Trophoblast cell (in vitro differentiated cells and primary cell): ENCODE measurements at places on chromosomes 7 and 10.

- DNase-seq: peak; percentile 40
These were observed 15.6 kb upstream of the RFC2 start for GRCh38 chr7:74269757-74270277.

GRCh38 chr7:16880554-16880953 lies 1.2 kb downstream of the AGR3 start:
- DNase-seq: no peak

GRCh38 chr7:11935905-11936304 lies 103.9 kb upstream of the THSD7A start:
- no peak for DNase-seq

- no peak for DNase-seq
These were observed 36.2 kb downstream of the FKBP6 start for GRCh38 chr7:73364006-73364728.

- no peak for DNase-seq
These were observed 655 bp downstream of the LMTK2 start for GRCh38 chr7:98107313-98107721.

DNA sequence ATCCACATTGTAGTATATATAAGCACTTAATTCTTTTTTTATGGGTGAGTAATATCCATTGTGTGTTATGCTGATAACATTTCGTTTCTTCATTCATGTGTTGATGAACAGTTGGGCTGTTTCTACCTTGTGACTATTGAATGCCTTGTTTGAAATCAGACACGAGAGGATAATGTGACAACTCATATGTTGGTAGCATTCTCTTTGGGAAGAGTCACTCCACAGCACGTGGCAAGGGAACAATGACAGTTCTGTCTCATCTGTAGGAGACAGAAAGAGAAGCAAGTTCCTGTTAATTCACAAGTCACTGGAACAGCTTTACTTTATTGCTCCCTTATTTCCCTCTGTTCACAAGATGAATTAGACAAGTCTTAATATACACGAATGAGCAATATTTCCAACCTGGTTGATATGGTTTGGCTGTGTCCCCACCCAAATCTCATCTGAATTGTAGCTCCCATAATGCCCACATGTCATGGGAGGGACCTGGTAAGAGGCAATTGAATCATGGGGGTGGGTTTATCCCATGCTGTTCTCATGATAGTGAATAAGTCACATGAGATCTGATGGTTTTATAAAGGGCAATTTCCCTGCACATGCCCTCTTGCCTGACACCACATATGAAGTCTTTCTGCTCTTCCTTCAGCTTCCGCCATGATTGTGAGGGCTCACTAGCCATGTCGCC lies 125.3 kb downstream of the SEC23IP start:
- DNase-seq: no peak

- DNase-seq: no peak
These were observed 36.6 kb downstream of the PLPP4 start for GRCh38 chr10:120493411-120494312.

DNA sequence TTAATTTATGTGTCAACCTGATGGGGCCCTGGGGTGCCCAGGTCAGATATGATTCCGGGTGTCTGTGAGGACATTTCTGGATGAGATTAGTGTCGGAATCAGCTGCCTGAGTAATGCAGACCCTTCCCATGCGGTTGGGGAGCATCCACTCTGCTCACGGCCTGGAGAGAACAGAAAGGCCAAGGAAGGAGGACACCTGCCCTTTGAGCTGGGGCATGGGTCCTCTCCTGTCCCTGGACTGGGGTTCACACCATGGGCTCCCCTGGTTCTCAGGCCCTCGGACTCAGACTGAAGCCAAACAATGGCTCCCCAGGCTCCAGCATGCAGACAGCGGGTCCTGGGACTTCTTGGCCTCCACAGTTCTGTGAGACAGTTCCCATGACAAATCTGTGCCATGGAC lies 94.3 kb downstream of the BMS1 start:
- no peak for DNase-seq

DNA sequence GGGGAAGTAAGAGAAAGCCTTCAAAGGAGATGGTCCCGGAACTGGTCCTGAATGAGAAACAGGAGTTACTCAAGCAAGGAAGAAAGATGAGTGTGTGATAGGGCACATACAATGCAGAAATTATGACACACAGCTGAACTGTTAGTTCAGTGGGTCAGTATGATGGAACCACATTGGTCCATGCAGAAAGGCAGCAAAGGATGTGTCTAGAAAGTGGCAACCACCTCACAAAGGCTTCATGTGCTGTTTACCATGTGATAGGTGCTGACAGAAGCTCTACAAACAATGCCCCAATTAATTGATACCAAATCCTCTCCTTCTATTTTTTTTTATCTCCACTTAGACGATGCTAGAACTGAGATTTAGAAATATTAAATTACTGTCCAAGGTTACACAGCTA lies 258.3 kb downstream of the RELN start:
- DNase-seq: no peak

DNA sequence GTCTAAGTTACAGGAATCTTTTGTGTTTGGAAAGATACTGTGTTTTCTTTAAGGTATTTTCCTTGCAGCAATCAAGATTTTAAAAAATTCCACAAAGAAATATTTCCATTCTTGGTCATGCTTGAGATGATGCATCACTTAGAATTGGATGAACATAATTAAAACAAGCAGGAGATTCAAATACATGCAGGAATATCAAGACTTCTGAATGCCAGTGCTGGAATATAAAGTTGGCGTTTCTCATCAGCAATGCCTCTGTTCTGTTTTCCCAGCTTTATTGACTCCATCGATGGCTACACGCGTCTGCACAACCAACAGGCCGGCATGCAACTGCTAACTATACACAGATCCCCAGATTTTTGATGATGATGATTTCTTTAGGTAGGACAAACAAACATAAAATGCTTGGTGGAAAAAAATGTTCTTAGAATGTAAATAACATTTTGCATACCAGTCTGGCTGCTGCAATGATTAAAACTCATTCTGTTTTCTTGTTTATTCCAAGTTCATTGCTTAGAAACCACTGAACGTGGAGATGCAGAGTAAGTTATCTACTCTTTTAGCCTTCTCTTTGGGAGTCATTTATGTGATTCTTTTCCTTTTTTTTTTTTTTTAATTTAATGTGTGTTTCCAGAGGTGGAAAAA lies 91.3 kb upstream of the FAM171A1 start:
- DNase-seq: no peak

DNA sequence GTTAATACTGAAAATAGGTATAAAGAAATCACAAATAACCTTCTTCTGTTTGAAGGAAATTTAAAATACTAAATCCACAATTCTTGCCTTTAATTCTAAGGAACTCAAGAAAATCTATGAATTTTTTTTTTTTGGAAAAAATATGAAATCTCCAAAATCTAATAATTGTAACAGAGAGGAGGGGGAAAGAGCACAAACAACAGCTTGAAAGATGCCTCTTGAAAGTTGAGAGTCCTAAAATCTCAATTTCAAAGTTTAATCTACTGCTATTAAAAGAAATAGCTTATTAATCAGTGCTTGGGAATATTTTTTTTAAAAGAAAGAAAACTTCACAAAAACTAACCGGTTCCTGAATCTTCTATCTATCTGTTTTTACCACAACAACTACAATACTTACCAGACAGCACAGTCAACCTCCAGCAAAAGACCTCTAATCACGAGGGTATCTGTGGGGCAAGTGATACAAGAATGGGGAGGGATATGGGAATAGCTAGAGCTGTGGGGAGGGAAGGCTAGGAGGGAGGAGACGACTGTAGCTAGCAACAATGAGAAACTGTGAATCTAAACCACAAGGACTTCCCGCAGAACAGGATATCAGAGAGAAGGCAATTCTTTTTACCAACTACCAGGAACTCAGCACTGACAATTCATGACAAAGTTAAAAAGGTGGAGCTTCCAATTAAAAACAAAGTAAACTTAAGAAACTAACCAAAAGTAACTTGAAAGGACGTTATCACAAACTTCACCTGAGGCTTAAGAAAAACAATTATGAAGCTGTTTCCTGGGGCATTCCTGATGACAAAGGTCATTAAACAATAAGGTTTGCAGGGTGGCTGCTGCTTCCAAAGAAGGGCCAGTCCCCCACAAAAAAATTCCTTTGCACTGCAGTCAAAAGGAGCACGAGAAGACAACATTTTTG lies at the start of gene USP54:
USP54 (minus strand) TSS at position 462 of the 919 bp plus-strand sequence. CDS start 15,684 bp downstream, outside the sequence.
- DNase-seq: peak; percentile 31

DNA sequence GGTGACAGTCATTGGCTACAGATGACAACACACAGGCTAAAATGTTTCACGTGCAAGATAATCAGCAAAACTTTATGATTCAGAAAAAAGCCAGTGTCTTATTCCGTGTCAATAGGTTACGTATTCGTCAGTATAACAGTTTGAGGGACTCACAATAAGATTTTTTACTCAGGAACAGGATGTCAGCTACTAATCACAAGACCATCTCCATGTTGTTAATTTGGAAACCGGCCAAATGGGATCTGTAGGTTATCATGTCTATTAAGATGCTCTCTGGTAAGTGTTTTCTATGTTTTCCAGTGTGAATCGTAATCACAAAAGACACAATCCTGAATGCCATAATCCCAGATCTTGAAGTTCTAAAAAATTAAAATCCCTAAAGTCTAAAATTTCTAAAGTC lies 197.3 kb downstream of the ETV1 start:
- DNase-seq: no peak

DNA sequence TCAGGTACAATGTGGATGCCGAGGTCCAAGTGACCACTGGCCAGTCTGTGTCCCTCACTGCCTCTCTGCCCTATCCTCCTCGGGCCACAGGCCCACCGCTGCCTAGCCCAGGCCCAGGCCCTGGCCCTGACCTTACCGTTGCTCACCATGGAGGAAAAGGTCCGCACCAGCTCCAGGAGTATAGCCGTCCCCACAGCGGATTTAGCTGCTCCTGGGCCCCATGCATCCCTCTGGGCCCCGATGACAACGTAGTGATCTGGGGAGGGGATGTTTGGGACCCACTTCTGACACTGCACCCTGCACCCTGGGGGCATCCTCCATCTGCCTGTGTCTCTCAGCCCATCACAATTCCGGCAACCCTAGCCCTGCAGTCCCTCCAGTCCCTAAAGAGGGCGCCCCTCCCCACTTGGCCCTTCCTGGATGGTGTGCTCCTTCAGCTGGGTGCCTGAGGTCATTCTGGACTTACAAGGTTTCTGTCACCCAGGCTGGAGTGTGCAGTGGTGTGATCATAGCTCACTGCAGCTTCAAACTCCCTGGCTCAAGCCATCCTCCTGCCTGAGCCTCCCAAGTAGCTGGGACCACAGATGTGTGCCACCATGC lies 12.1 kb downstream of the TFR2 start:
- DNase-seq: peak; percentile 55

GRCh38 chr10:92387289-92387940 lies 96.4 kb downstream of the MARCHF5 start:
- peak; percentile 68 for DNase-seq

- peak; percentile 19 for DNase-seq
These were observed 4.4 kb downstream of the SMIM30 start for GRCh38 chr7:113113912-113114311.

DNA sequence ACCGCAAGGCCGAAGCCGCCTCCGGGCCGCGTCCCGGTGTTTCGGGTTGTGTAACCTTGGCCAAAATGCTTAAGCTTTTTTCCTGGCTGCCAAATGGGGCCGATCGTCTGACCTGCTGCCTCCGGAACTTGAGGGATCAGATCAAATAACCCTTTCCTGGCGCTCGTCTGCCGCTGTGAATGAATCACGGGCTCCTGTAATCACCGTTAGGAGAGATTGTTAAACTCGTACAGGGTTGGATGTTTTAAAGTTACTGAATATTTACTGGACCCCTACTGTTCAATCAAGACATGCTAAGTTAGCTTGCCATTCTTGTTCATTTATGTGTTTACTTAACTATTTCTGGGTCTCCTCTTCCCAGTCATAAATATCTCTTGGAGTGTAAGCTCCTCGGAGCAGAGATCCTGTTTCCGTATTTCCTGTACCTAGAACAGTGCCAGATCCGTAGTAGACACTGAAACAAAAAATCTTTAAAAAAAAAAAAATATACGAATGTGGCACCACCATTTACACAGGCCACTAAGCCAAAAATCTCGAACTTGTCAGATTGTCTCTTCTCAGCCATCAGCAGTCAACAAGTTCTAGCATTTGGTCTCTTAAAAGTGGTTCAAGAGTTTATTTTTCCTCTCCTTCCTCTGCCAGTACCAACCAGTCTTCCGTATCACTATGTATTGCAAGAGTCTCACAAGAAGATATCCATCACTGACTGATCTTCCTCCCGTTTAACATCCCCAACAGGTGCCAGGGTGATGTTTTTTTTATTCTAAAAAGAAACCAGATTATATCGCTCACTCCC lies 650 bp upstream of the TM9SF3 start:
- peak; percentile 72 for DNase-seq

- no peak for DNase-seq
These were observed 302.6 kb upstream of the SEMA3D start for GRCh38 chr7:85489498-85489897.

- DNase-seq: no peak
These were observed 66.0 kb upstream of the DUSP5 start for GRCh38 chr10:110431659-110432058.

DNA sequence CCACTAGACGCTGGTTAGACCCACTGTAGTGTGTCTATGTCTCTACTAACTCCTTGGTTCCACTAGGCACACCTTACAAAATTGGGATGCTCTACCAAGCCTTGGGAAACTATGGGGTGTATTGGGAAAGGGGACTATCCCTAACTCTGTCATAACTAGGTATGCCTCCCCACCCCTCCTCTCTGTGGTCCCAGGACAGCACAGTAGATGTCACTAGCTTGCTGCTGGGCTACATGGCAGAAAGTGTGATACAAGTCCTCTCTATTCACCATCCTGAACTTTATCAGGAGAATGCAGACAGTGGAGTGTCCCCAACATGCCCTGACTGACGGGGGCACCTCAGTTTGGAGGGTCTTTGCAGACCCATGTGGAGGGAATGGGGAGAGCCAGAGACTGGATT lies 30.3 kb upstream of the TMEM273 start:
- no peak for DNase-seq

- peak; percentile 83 for DNase-seq
These were observed 4.1 kb downstream of the MBLAC1 start for GRCh38 chr7:100130608-100131453.

GRCh38 chr10:62000037-62000603 lies 98.6 kb downstream of the ARID5B start:
- DNase-seq: no peak

DNA sequence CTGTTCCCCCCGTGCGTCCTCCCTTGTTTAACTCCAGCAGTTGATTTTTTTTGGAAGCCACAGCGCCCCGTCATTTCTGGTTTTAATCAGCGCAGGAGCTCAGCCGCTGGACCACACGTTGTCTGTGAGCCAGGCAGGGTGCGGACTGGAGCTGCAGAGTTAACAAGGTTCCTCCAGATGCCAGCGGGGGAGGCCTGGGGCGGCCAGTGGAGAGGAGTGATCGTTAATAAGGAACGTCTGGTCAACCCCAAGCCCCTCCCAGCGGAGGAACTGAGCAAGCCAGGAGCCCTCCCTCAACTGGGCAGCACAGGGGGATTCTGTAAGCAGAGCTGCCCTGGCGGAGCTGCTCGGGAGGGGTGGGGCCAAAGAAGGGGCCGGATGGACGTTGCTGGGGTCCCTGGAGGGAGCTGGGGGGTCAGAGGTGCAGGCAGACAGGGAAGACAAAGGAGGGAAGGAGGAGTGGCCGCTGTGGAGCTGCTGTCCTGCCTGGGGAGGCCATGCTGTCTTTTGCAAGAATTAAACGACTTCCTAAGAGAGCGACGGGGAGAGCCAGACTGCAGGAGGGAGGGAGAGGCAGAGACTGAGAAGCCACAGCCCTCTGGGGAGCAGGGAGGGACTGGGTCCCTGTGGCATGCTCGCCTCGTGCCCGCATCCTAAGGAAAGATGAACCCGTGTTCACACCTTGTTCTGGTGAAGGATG lies 537.1 kb upstream of the FOXK1 start:
- no peak for DNase-seq
